Dermis microvascular lymphatic vessel endothelial cell (primary cell): ENCODE measurements at places on chromosomes 7 and 10. TPM values are rescaled to one million over a fixed set of nuclear protein-coding genes. Genes with fewer than 3 reads are reported as not detected.

AKR1C4 gene
- total RNA-seq, result 0.13 TPM in 1 of 2 replicates, not detected in the other

MMP21 gene
- total RNA-seq, result 0.13 and 0.51 TPM in 2 replicates

LRRC18 gene
- not detected in 2 replicates for total RNA-seq

RARRES2 gene
- total RNA-seq, result 0.51 and 1.8 TPM in 2 replicates

KCP gene
- not detected in 2 replicates for total RNA-seq

DNA sequence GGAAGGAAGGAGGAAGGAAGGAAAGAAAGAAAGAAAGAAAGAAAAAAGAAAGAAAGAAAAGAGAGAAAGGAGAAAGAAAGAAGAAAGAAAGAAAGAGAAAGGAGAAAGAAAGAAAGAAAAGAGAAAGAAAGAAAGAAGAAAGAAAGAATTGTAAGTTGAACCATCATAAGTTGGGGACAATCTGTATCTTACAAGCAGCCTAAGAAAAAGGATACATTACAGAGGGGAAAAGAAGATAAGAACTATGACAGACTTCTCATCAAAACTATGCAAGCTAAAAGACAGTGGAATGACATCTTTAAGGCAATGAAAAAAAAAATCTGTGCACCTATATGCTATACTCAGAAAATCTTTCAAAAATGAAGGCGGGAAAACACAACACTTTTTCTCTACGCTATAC is 50.3 kb upstream of the SP4 start:
- DNase-seq, result no peak

- DNase-seq, result no peak
Observed at GRCh38 chr7:4444106-4444505, 238.0 kb upstream of the FOXK1 start.

- DNase-seq, result no peak
Observed at GRCh38 chr10:117226813-117227451, 14.0 kb upstream of the SLC18A2 start.

GRCh38 chr7:81404669-81405068 is 365.2 kb downstream of the HGF start:
- no peak for DNase-seq

GRCh38 chr10:18278181-18278580 is 138.0 kb downstream of the CACNB2 start:
- no peak for DNase-seq

- no peak for DNase-seq
Observed at GRCh38 chr10:114753126-114753525, 68.5 kb upstream of the FHIP2A start.

GRCh38 chr7:21371360-21371759 is 56.5 kb upstream of the SP4 start:
- no peak for DNase-seq

GRCh38 chr10:110059925-110060324 is 52.1 kb downstream of the ADD3 start:
- no peak for DNase-seq

DNA sequence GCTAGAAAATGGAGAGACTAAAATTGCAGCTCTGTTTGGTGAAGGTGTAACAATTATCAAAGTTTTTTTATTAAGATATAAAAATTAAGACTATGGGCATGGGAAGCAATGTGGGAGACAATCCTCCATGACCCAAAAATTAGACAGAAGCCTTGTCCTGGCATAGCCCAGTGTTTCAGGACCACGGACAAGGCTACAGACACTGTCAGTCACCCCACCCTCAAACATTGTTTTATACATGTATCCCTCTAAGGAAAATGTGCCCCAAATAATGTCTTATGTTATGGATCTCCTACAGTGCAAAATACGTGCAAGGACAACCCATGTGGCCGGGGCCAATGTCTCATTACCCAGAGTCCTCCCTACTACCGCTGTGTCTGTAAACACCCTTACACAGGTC is 24.0 kb downstream of the HABP2 start:
- peak; percentile 12 for DNase-seq

GRCh38 chr10:10847387-10847786 is 170.3 kb upstream of the CELF2 start:
- no peak for DNase-seq

GRCh38 chr10:93225938-93226337 is 152.2 kb downstream of the CYP26A1 start:
- DNase-seq, result no peak

GRCh38 chr7:78226059-78226719 is 427.6 kb downstream of the PHTF2 start:
- no peak for DNase-seq

DNA sequence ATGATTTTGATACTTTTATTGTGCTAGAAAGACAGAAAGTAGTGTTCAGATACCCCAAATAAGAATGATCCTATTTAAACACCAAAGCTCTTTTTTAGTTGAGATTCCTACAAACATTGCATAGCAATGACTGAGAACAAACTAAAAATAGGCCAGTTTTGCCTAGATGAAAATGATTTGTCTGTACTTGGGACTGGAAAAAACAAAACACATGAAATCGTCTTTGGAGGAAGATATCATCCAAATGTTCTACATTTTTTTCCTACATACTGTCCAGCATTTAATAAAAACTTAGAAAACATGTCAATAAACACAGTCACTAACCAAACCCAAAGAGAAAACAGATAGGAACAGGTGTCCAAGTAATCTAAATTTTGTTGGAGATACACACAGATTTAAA is 111.6 kb upstream of the MEOX2 start:
- no peak for DNase-seq

GRCh38 chr7:85587785-85588184 is 400.9 kb upstream of the SEMA3D start:
- DNase-seq, result no peak

DNA sequence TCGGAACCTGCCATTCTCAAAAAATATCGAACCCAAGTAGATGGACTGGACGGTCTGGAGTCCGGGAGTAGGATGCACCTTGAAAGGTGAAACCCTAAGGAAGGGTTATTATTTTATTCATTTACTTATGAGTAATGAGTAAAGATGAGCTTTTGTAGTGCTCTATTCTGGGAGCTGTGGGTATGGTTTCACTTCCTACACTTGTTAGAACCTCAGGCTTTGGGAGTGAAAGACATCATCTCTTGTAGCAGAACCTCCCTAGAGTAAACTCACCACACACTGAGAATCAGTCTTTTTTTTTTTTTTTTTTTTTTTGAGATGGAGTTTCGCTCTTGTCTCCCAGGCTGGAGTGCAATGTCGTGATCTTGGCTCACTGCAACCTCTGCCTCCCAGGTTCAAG is 389.4 kb upstream of the AUTS2 start:
- no peak for DNase-seq

- DNase-seq, result no peak
Observed at GRCh38 chr7:119640326-119640725, 632.6 kb upstream of the KCND2 start.

DNA sequence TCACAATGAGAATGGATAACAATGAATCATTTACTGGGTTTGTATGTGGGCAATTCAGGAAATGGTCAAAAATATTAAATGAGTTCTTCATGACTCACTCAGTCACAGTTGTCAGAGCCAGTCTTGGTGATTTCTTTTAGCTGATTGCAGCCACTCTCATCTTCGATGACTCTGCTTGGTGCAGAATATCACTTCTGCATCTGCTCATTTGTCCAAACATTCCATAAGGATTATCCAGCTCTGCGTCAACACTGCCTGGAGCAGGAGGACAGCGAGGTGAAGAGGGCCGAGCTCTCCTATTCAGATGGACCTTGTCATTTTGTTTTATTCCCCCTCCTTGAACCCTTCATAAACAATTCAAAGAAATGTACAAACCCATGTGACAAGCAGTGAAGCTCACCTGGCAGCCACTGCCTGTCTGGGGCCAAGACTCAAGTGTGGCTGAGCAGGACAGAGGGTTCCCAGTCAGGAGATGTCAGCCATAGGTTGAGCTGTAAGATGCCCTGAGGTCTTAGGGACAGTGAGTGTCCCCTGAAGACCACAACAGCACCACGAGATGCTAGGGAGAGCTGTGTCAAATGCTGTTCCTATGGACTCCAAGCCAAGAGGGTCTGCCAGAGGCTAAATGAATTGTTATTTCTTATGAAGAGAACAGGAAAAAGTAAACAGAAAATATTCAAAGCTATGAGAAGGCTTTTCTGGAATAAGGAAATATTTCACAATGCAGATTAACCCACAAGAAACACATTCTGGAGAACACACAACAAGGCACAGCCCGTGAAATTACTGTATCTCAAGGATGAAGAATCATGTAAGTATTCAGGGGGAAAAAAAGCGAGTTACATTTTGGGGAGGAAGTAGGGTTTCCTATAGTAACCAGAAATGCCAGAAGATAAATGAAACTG is 33.1 kb upstream of the EGFR start:
- peak; percentile 19 for DNase-seq

- DNase-seq, result no peak
Observed at GRCh38 chr7:123836656-123837055, 8.3 kb upstream of the HYAL4 start.
